Stimulated activated CD4-positive, alpha-beta T cell treated with anti-CD3 and anti-CD28 coated beads, Interleukin-4, amount 100 ng/mL, for 1 hour (primary cell): ENCODE measurements at places on chromosomes 11 and 22.

- DNase-seq, result peak; percentile 65
Observed at GRCh38 chr11:60978546-60979380, 7.3 kb downstream of the CD6 start.

DNA sequence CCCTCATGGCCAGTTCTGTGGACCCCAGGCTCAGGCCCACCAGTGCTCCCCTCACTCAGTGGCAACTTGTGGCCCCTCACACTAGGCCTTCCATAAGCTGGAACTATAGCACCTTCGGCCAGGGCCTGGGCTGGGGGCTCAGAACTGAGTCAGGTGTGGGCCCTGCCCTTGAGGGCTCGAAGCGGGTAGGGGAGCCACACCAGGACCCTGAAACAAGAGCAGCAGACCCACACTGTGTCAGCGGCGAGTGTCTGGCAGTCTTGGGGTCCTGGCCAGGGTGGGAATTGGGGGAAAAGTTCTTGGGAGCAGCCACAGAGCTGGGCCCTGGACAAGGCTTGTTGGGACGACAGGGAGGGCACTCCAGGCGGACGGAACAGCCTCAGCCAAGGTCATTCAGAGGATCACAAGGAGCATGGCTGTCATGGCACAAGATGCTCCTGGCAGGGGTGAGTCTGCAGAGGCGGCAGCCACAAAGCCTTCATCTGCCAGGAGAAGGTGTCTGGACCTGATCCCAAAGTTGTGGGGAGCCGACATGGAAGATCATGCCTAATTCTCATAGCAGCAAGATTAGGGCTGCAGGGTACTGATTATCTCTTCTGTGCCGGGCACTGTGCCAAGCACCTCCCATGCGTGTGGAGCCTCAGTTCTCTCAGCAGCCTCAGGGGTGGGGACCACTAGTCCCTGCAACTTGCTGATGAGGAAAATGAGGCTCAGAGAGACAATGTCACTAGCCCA, 50.7 kb downstream of the SHISAL1 start:
- DNase-seq, result no peak

- no peak for DNase-seq
Observed at GRCh38 chr11:78061088-78061920, 2.4 kb upstream of the THRSP start.

GRCh38 chr11:70606248-70606950, 208.1 kb downstream of the CTTN start:
- DNase-seq, result no peak

DNA sequence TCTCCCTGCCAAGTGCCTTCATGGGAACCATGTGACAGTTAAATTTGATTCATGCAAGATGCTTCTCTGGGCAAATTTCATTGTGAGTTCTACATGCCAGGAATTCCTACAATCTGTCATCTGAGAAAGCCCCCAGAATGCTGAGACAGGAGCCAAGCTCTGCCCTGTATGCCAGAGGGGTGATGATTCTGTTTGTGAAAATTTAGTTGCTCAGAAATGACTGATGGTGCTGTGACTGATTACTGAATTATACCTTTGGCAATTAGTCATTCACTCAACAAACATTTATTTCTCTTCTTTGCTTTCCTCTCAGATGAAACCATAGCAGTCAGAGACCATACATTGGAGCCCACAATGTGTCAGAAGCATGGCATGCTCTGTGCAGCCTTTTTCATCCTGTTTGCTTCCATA, 69.0 kb upstream of the ZBED5 start:
- no peak for DNase-seq

DNA sequence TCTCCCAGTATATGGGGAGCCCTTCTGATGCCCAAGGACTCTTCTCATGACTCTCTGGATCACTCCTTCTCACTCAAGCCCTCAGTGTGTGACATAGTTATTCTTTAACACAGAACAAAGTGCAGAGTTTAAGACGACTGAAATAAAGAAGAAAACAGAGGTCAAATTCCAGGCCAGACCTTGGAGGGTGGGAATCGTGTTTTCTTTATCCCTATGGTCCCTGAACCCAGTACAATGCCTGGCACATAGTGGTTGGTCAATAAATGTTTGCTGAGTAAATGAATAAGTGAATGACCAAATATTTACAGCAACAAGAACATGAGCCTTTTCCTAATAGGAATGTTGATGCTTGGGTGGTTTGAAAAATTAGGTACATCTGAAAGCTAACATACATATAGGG, 28.8 kb downstream of the VSTM5 start:
- DNase-seq, result no peak

DNA sequence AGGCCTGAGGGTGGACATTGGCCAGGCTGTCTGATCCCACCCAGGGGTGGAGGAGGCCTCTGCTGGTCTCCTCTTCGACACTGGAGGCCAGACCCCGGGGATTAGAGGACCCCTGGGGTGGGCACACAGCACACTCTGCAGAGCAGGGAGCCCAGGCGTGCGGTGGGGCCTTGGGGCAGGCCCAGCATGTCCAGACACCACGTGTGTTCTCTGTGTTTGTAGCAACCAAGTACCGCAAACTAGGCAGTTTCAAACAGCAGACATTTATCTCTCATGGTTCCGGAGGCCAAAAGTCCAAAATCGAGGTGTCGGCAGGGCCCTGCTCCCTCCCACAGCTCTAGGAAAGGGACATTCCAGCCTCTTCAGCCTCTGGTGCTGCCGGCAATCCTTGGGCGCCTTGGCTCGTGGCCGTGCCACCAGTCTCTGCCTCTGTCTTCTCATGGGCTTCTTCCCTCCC, 1.5 kb downstream of the PANX2 start:
- no peak for DNase-seq

GRCh38 chr22:17429516-17429915, 60.3 kb downstream of the CECR2 start:
- DNase-seq, result no peak

DNA sequence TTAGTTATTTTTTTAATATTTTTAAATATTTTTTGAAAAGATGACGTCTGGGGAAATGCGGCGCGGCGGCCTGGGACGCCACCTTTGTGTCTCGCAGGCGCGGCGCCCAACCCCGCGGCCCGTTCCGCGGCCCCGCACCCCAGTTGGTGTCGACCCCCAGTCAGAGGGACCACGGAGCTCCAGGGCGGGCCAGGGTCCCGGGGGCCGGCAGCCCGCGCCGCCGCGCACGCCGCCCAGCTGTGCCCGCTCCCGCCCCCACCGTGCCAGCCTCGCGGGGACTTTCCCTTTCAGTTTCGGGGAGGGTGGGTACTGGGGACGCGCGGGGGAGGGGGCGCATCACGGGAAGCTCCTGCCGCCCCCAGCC, 1.6 kb downstream of the CCND1 start:
- peak; percentile 71 for DNase-seq

GRCh38 chr11:130719220-130719915, 196.9 kb downstream of the SNX19 start:
- no peak for DNase-seq

- no peak for DNase-seq
Observed at GRCh38 chr22:20002636-20003035, 14.0 kb downstream of the ARVCF start.

GRCh38 chr11:57711414-57712255, at the start of gene MED19:
Gene MED19 (minus strand): TSS chr11:57712215. CDS start chr11:57712179, 36 bp downstream.
- peak; percentile 65 for DNase-seq

DNA sequence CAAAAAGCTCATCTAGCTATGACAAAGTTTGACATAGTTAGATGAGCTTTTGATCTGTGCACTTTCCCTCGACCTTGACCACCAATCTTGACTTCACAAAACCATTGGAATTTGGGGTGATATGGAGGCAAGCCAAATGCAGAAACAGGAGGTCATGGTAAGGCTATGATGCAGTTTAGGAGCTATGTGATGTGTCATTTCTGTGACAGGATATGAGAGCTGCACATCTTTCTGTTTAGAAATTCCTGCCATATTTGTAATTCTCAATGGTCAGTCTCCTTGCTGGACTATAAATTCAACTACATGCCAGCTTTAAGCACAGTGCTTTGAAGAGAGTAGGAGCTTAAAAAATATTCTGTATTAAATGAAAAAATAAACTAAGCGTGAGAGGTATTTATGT, 12.9 kb downstream of the OR51B6 start:
- no peak for DNase-seq

- DNase-seq, result no peak
Observed at GRCh38 chr11:46335890-46336562, 11.2 kb upstream of the DGKZ start.

GRCh38 chr22:19962246-19962908, 20.8 kb upstream of the TXNRD2 start:
- DNase-seq, result peak; percentile 54

DNA sequence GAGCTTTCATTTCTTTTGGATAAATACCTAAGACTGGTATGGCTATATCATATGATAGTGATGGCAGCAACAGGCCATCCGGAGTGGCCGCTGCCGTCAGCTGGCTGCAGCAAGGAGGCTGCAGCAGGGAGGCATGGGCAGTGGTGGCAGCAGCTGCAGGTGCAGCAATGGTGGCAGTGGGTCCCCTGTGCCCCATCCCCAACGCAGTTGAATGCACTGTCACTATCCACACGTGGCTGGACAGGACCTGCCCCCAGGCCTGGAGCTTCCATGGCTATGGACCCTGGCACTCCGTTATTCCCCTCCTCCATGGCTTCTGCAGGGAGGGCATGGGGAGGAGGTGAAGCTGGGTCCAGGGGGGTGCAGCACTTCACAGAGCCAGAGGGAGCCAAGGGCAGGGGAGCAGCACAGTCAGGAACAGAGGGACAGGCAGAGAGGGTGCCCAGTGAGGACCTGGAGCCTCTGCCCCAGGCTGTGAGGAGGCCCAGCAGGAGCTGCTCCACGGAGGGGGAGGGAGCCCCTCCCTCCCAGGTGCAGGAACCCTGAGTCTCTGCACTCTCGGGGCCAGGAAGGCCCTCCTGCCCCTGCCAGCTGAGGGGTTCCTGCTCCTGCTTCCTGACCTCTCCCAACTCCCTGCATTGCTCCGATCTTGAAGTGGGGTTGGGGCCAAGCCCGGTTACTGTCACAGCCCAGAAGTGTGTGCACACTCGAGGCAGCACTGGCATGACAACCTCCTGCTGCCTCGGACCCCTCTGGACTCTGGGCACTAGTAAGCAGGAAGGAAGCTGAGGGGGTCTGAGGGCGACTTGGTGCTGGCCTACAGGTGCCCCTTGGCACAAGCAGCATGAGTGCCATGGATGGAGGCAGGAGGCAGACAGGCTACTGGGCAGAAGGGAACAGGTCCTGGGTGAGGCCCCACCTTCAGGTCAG, 466.3 kb downstream of the GUCY1A2 start:
- no peak for DNase-seq

GRCh38 chr11:44016131-44016530, 31.6 kb upstream of the ACCSL start:
- no peak for DNase-seq
